Activated CD4-positive, alpha-beta T cell treated with anti-CD3 and anti-CD28 coated beads for 36 hours (primary cell): ENCODE measurements at places on chromosomes 4 and X.
A peak's percentile ranks its signal among the peaks of the same experiment; 100 is the strongest.

DNA sequence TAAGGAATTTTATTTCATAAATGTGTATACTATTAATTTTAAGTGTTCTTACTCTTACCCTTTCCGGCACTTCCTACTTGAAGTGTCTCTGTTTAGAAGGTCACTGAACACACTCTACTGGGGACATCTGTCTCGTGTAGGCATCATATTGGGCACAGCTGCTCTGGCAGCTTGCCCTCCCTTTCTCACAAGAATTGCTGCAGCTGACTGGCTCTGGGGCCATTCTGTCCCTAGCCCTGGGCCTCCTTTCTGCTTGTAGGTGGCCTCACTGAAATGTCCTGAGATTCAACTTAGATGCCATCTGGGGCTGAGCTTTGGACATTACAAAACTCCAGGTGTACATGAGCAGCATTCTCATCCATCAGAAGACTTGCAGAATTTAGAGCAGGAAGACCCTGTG lies 49.6 kb downstream of the SMAD1 start:
- DNase-seq, result no peak

- no peak for DNase-seq
These were observed 6.2 kb upstream of the MAN2B2 start for GRCh38 chr4:6568689-6569332.

- DNase-seq, result no peak
These were observed 67.4 kb downstream of the CHRNA9 start for GRCh38 chr4:40402556-40402955.

- DNase-seq, result no peak
These were observed 58.3 kb downstream of the ZFX start for GRCh38 chrX:24207826-24208225.

DNA sequence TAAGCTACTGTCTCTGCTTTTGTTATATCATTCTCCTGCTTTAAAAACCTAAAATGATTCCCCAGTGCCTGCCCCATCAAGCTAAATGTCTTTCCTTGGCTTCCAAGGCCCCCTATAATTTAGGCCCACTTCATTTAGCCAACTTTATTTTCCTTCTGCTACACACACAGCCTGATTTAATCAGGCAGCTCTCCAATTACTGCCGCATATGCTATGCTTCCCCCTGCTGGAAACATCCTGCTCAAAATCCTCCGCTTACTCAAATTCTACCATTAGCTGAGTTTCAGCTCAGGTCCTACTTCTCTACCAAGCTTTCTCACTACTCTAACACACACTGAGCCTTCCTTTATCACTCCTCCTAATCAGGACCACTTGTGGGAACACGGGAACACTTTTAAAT lies 17.0 kb downstream of the LAMP2 start:
- peak; percentile 8 for DNase-seq
